ENCODE measurements at places on chromosomes 2 and 18.

DNA sequence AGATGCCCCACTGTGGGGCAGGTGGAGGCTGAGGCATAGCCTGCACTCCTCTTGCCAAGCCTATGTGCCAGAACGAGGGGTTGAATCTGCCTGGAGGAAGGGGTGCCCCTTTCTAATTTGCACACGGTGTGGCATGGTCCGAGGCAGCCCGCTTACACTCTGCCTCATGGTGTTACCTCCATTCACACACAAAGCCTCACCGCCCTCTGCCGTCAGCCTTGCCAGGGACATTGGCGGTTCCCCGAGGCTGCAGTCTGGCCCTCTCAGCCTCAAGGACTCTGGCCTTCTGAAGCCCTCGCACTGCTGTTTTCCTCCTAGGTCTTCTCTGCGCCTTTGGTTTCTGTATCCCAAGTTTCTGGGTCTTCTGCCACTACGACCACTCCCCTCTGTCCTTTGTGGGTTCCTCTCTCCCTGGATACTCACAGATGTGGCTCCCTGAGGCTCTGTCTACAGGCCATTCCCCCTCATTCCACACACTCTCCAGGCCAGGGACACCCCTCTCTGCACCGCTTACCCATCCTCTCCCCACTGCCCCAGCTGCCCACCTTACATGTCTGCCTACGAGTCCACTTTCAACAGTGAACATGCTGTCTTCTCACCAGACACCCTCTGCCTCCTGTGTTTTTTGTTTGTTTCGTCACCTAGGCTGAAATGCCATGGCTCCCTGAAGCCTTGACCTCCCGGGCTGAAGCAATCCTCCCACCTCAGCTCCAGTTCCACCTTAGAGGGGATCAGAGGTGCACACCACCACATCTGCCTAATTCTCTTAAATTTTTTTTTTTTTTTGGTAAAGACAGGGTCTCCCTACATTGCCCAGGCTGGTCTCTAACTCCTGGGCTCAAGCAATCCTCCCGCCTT, 7.9 kb upstream of the ASPRV1 start:
- no peak for DNase-seq

GRCh38 chr2:24919506-24920097, 435 bp downstream of the ADCY3 start:
- peak; percentile 70 for DNase-seq

DNA sequence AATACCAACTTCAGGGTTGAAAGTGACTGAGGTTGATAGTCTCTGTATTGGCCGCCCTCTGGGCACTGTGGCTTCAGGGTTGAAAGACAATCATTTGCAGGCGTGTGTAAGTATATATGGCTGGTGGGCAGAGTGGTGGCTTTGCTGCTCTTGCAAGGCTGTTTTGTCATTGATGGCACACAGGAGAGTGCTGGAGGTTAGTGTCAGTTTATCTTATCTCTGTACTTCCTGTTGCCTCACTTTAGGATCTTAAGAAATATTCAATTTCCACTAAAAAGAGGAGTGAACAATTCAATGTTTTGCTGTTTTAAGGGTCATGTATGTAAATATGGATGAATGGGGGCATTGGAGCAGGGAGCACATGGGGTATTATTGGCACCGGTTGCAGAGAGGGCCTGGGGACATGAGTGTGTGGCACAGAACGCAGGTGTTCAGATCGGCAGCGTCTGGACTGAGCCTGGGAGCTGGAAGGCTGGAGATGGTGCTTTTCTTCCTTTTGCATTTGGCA, 51.5 kb downstream of the NCK2 start:
- DNase-seq, result no peak

DNA sequence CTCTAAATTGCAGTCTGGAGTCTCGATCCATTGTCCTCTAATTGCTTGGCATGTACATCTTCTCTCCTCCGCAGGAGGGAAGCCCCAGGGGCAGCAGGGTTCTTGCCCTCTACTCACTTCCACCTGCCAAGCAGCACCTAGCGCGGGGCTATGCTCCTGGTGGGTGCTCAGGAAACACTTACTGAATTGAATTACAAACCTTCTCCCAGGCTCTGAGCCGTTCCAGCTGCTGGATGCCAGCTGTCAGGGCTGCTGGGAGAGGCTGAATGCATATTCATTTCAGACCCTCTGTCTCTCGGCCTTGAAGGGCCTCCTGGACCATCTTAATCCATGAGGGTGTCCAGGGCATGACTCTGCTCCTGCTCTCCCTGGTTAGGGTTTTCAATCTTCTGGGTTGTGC, 94.0 kb downstream of the CELF4 start:
- DNase-seq, result no peak

DNA sequence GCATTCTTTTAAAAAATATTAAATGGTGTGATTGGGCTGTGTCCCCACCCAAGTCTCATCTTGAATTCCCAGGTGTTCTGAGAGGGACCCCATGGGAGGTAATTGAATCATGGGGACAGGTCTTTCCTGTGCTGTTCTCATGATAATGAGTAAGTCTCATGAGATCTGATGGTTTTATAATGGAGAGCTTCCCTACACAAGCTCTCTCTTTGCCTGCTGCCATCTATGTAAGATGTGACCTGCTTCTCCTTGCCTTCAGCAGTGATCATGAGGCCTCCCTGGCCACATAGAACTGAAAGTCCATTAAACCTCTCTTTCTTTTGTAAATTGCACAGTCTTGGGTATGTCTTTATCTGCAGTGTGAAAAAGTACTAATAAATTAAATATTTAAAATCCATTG, 10.3 kb downstream of the PPM1B start:
- DNase-seq, result no peak

Measured in right forelimb (tissue), 1 donor.